Memory B cell (primary cell): ENCODE measurements at places on chromosomes 3 and 15.

- no peak for DNase-seq
Observed at GRCh38 chr3:167989999-167990398, 105.7 kb downstream of the GOLIM4 start.

GRCh38 chr3:47428662-47429061 lies 47.1 kb downstream of the SCAP start:
- no peak for DNase-seq

DNA sequence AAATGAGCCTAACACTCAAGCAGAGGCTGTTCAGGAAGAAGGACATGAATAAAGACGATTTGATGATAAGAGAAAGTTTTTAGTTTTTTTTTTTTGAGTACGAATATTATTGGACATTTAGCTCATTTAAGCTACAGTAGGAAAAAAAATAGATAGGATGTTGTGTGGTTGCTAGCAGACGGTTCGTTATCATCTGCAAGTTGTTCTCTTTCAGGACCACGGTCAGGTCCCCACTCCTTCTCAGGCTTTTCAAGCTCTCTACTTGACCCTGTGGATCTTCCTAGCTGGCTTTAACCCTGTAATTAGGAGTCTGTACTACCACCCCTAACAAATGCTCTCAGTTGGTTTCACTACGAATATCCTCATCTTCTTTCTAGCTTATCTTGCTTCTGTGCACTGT lies 1.1 kb downstream of the KCNH8 start:
- peak; percentile 18 for DNase-seq

DNA sequence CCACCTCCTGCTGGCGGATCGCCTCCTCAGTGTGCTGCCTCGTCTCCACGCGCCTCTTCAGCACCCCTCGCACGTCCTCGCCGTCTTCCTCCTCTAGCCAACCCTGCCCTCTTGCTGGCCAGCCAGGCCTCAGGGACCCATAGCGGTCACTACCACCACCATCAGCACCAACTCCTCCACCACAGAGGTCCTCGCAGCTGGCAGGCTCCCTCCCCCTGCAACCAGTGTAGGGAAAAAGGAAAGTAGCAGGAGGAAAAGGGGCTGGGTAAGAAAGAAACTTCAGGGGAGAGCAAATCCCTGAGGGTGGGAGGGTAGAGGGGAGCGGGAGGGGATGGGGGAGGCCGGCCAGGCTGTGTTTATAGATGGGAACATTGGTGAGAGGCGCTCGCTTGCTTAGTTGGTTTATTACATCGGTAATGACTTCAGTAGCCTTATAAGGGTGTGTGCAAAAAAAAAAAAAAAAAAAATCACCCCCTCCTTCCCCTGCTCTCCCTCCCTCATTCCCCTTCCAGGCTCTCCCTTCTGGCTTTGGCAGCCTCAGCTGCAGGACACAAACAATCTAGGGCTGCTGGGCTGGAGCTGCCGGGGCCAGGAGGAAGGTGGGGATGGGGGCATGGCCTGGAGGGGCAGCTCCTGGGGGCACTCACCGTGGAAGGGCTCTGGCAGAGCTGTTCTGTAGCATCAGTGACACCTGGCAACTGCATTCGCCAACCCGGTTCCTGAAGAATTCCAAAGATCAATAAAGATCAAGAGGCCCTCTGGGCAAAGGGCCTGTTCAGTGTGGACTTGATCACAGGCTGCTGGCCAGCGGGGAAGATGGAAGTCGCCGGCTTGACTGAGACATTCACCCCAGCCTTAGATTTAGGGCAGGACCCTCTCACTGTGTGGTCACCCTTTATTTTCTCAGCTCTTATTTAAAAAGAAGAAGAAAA lies 116.2 kb upstream of the HACD2 start:
- no peak for DNase-seq
